ENCODE measurements at places on chromosomes 12 and 14. TPM values are rescaled to one million over a fixed set of nuclear protein-coding genes. Genes with fewer than 3 reads are reported as not detected.
A peak's percentile ranks its signal among the peaks of the same experiment; 100 is the strongest.

- H3K27me3 ChIP-seq, result no peaks in the 10 kb centered on the region
- no peak overlapping the region for H3K4me3 ChIP-seq
- no peaks in the 10 kb centered on the region for H3K36me3 ChIP-seq
- H3K27ac ChIP-seq, result no peak overlapping the region
- no peak for DNase-seq
- no peaks in the 10 kb centered on the region for H3K4me1 ChIP-seq
Measured at GRCh38 chr12:29104516-29104915, 44.6 kb upstream of the FAR2 start.

- DNase-seq, result no peak
- H3K4me3 ChIP-seq, result no peak overlapping the region
- no peak overlapping the region for H3K27ac ChIP-seq
- no peaks in the 10 kb centered on the region for H3K27me3 ChIP-seq
Measured at GRCh38 chr12:62660756-62661155, 194.1 kb downstream of the MON2 start.

DNA sequence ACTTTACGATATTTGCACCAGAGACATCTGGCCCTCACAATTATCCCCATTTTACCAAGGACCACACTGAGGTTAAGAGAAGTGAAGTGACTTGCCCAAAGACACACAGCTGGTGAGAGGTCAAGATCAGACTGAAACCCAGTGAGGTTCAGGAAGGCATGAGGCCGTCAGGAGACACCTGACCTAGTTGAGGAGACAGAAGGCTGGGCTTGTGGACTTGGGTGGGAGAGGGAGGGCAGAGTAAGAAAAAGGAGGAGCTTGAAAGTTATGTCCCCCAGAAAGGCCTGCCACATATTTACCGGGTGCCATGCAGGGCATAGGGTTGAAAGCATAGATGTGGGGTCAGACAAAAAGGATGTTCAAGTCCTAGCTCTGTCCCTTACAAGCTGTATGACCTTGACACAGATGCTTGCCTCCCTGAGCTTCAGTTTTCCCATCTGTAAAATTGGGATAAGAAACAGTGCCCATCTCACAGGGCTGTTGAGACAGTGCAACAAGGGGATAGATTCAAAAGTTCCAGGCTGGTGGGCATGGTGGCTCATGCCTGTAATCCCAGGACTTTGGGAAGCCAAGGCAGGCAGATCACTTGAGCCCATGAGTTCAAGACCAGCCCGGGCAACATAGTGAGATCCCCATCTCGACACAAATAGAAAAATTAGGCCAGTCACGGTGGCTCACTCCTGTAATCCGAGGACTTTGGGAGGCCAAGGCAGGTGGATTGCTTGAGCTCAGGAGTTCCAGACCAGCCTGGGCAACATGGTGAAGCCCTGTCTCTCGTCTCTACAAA lies 6.4 kb downstream of the SELPLG start:
- H3K27ac ChIP-seq, result no peak overlapping the region
- H3K36me3 ChIP-seq, result no peaks in the 10 kb centered on the region
- H3K4me3 ChIP-seq, result no peak overlapping the region
- H3K4me1 ChIP-seq, result no peaks in the 10 kb centered on the region
- DNase-seq, result no peak
- H3K27me3 ChIP-seq, result no peaks in the 10 kb centered on the region

- peak overlapping the region; percentile 72 for H3K4me3 ChIP-seq
- no peaks in the 10 kb centered on the region for H3K4me1 ChIP-seq
- peak; percentile 71 for DNase-seq
- H3K27ac ChIP-seq, result no peak overlapping the region
- H3K36me3 ChIP-seq, result no peaks in the 10 kb centered on the region
- no peaks in the 10 kb centered on the region for H3K27me3 ChIP-seq
Measured at GRCh38 chr14:30874999-30875787, 834 bp downstream of the COCH start.

GRCh38 chr14:103530390-103530789 lies 1.4 kb downstream of the TRMT61A start:
- H3K4me1 ChIP-seq, result peaks cover 25% of the 10 kb centered on the region
- no peak overlapping the region for H3K27ac ChIP-seq
- H3K27me3 ChIP-seq, result no peaks in the 10 kb centered on the region
- no peak overlapping the region for H3K4me3 ChIP-seq
- no peaks in the 10 kb centered on the region for H3K36me3 ChIP-seq

DNA sequence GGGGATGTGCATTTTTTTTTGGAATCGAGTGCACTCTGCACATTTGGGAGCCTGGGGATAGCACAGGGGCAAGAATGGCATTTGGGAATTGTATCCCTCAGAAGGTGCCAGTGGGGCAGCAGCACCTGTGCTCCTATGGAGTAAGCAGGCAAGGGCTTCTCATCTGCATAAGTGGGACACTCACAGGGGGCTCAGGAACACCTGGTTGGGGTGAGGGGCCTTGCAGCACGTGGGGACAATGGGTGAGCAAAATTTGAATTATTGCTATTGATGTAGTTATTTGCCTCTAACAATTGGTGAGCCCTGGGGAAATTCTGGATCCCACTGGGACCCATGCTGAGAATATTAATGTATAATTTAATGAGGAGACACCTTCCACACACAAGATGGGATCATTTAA lies 274.2 kb downstream of the TTC6 start:
- no peaks in the 10 kb centered on the region for H3K36me3 ChIP-seq

DNA sequence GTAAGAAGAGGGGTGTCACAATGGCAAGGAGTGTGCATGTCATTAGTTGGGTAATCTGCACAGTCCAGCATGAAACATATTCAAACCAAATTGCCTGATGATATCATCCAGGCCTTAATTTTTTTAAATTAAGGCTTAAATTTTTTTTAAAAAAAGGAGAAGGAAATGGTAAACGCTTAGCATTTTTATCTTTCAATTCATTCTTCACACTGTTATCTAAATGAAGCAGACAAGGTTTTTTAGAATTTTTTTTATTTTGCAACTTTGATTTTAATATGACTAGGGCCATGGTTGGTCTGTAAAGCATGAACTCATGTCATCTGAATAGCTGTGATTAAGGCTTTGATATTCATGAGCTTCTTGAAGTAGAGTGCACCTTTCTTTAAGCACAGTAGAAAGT lies 362.5 kb downstream of the SYT1 start:
- H3K27ac ChIP-seq, result no peak overlapping the region
- H3K4me3 ChIP-seq, result no peak overlapping the region
- no peaks in the 10 kb centered on the region for H3K36me3 ChIP-seq
- no peak for DNase-seq

DNA sequence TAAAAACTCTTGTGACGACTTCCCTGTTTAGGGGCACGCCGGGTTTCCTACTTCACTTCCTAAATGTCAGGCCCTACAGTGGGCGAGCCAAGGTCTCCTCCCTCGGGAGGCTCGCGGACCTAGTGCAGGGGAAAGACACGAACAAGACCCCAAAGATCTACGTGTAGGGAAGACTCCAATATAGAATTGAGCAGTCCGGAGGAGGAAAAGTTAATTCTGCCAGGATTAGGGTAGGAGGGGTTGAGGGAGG lies 564 bp downstream of the ATXN3 start:
- H3K27ac ChIP-seq, result peak overlapping the region; percentile 88
- no peaks in the 10 kb centered on the region for H3K36me3 ChIP-seq
- peaks cover 6% of the 10 kb centered on the region for H3K4me1 ChIP-seq
- H3K27me3 ChIP-seq, result no peaks in the 10 kb centered on the region
- peak overlapping the region; percentile 96 for H3K4me3 ChIP-seq

DNA sequence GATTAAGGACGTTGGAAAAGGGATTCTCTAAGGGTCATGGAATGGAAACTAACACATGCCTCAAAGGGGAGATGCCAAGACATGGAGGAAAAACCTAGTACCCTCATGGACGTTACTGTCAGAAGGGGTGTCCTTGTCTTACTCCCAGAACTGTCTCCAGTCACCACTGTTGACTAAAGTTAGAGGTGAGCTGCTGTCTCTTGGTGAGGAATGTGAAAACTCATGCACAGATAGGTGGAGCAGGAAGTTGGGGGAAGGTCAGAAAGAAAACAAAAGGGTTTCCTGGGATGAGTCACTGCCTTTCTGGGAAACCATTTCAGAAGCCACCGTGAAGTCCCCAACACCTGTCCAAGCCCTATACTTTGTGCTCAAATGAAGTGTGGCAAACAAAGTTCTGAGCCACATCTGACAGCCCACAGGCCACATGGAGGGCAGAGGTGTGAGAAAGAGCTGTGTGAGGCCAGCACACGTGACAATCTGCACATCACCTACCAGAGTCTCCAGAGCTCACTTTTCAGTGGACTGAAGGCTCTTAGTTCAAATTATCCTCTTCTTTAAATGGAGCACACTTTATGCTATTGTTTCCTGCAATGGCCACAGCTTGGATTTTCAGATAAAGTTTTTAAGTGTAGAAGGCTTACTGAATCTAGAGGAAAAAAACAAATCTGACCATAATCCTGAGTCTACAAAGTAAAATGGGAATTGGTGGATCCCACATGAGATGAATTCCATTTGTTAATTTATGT lies 92.9 kb upstream of the EGLN3 start:
- H3K36me3 ChIP-seq, result no peaks in the 10 kb centered on the region
- no peaks in the 10 kb centered on the region for H3K27me3 ChIP-seq
- no peak for DNase-seq
- H3K4me1 ChIP-seq, result no peaks in the 10 kb centered on the region
- H3K4me3 ChIP-seq, result no peak overlapping the region

DNA sequence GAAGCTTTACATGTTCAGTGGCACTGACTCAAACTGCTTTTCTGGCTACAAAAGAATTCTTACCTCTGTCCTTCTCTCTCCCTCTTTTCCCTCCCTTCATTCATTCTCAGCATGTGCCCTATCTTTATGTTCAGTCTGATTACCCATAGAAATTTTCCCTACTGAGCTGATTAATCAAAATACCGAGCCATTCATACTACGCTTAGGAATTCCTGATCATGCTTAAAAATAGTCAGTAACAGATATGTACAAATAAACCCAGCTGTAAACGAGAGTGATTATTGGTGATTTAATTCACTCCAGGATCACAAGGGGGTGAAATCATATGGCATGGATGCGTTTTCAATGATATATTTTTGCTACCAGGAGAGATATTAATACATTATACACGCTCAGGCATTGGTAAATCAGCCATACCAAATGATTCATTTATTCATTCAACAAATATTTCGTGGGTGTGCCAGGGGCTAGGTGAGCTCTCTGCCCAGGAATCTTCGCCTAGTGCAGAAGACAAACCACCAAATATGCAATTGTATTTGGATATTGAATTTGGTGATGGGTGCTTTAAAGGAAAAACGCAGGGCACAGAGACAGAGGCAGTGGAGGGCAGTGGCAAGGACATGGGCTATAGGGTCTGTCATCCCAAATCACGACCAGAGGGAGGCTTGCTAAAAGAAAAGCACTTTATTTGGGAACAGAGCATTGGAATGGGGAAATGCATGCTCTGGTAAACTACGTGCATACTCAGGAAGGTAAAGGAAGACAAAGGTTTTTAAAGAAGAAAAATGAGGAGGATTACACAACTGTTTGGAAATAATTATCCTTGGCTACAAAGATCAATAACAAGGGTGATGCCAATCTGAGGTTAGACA lies 13.9 kb upstream of the VRK1 start:
- no peaks in the 10 kb centered on the region for H3K36me3 ChIP-seq
- H3K27me3 ChIP-seq, result peaks cover 3% of the 10 kb centered on the region
- no peak overlapping the region for H3K4me3 ChIP-seq
- no peak for DNase-seq

DNA sequence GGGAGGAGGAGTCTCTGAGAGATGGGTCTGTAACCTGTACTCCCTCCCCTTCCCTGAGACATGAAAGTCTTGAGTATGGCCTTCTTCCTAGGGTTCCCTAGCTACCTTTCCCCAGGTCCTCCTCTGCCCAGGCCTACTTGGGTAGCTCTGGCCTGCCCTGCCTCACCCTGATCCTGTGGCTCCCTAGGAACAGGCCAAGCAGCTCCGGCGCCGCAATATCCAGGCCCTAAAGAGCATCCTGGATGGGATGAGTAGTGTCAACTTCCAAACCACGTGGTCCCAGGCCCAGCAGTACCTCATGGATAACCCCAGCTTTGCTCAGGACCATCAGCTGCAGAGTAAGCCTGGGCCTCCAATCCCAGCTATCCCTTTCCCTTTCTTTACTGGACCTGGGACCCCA lies 12.3 kb downstream of the PRPF40B start:
- H3K4me3 ChIP-seq, result no peak overlapping the region
- no peak overlapping the region for H3K27ac ChIP-seq
- no peaks in the 10 kb centered on the region for H3K27me3 ChIP-seq

DNA sequence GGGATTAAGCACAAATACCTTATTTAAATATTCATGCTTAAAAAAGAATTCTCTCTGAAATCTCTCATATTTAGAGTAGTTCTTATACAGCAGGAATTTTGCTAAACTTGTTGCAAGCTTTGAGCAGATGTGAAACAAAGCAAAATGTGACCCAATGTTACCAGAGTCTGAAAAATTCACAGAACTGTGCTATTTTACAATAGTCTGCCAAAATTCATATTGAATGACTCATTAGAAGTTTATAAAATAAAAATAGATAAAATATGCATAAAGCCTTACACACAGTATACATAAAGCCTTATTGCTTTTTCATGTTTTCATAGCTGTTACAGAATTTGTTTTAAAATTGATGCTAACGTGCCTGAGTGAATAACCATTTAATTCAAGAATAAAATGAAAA lies 17.8 kb upstream of the RHOJ start:
- H3K36me3 ChIP-seq, result no peaks in the 10 kb centered on the region
- H3K27me3 ChIP-seq, result no peaks in the 10 kb centered on the region
- H3K4me1 ChIP-seq, result no peaks in the 10 kb centered on the region
- no peak overlapping the region for H3K27ac ChIP-seq
- no peak overlapping the region for H3K4me3 ChIP-seq

KRT83 gene
- polyA plus RNA-seq, result not detected

CCDC38 gene
- polyA plus RNA-seq, result 0.05 TPM

KLRC1 gene
- polyA plus RNA-seq, result 0.45 TPM

GNG2 gene
- 4.8 TPM for polyA plus RNA-seq

DACT1 gene
- 1.3 TPM for polyA plus RNA-seq

E2F7 gene
- polyA plus RNA-seq, result 0.08 TPM

Data from pancreas (tissue), 10 donors.